ENCODE measurements at places on chromosomes 12 and 14.

DNA sequence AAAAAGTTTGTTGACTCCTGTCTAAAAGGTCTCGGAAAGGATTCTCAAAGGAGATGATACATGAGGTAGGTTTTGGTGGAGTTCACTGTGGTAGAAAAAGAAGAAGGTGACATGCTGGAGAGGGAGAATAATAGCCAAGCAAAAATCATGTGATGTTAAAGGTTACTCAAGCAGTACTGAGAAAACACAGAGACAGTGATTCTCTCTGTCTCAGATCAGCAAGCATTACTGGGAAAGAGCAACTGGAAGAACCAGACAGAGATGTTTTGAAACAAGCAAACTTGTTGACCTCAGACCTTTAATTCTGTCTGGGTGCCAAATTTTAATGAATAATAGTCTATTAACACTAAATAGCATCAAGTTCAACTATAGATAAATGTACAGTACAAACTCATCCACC is 183.5 kb upstream of the PLEKHG7 start:
- no peak for DNase-seq

- DNase-seq = no peak
Measured at GRCh38 chr14:76782115-76782884, 21.0 kb downstream of the VASH1 start.

DNA sequence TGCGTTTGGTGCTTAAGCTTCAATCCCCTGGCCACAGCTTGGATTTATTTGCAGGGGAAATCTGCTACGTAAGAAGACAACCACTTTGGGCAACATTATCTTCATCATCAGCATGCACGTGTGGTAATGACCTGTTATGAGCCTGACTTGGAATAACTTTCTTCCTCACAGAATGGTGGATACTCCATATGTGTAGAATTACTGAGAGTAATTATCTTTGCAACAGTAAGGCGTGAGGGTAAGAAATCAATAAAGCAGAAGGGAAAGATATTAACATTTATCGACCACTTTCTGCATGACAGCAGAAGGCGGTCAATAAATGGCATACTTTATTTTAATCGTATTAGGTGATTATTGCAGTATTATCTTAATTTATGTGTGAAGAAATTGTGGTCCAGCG is 152.7 kb downstream of the RGS6 start:
- no peak for DNase-seq

DNA sequence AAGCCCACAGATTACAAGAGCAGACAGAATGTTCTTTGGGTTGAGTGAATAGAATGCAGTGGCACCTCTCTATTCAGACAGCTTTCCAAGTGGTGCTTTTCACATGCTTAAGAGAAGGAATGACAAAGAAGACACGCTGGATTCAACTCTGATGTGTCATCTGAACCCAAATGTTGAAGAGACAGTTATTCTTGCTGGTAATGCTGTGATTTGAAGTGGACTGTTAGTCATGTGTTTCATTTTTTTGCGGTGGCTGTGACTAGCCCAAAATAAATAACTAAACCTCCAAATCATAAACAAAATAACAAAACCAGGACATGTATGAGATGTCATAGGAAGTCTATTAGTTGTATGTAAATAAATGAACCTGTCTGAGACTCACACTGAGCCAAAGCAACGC is 391.8 kb upstream of the PRICKLE1 start:
- no peak for DNase-seq

GRCh38 chr14:104140213-104140462 is 1.8 kb downstream of the KIF26A start:
- no peak for DNase-seq

GRCh38 chr12:24751181-24751580 is 197.7 kb downstream of the BCAT1 start:
- DNase-seq = no peak

GRCh38 chr14:52026901-52027300 is 37.6 kb downstream of the RTRAF start:
- DNase-seq = no peak
